ENCODE measurements at places on chromosomes 1 and 21.

- no peak for DNase-seq
Measured at GRCh38 chr1:203170625-203171330, 4.8 kb downstream of the MYBPH start.

DNA sequence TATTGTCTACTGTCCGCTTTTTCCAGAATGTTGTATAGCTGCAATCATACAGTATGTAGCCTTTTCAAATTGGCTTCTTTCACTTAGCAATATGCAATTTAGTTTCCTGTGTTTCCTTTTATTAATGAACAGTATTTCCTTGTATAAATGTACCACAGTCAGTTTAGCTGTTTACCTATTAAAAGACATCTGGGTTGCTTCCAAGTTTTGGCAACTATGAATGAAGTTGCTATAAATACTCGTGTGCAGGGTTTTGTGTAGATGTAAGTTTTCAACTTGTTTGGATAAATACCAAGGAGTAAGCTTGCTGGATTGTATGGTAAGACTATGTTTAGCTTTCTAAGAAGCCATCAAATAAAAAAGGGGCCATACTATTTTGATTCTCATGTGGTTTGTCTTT, 24.4 kb upstream of the KCNJ6 start:
- no peak for DNase-seq

- no peak for DNase-seq
Measured at GRCh38 chr1:96072021-96072420, 649.6 kb upstream of the PTBP2 start.

DNA sequence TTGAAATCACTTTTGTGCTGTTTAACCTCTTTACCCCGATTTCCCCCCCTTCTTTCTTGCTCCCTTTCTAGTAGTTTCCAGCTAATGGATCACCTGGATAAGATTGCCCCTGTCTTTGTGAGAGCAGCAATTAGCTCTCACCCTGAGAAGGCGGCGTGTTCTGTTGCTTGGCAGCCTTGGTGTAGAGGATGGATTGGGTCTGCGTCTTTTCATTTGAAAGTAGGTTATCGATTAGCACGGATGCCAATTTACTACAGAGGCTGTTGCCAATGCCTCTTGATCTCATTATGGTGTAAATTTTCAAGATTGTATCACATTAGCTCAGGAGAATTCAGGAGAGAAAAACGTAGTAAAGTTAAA, 26.4 kb downstream of the KIF26B start:
- DNase-seq = no peak

DNA sequence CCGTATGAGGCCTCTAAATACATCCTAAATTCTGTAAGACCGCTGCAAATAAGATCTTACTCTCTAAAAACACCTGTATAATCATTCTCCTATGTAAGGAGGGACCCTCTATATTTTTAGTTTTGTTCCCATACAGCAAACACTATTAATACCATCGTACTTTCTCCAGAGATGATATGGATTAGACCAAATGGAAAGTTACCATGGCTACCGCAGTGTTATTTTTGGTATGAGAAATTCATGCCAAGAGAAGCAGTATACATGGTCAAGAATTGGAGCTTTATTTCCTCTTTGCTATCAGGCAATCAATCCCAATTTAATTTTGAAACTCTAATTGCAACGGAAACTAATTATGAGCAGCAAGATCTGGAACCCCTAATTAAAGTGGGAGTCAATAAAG, 70.0 kb downstream of the BCAR3 start:
- no peak for DNase-seq

DNA sequence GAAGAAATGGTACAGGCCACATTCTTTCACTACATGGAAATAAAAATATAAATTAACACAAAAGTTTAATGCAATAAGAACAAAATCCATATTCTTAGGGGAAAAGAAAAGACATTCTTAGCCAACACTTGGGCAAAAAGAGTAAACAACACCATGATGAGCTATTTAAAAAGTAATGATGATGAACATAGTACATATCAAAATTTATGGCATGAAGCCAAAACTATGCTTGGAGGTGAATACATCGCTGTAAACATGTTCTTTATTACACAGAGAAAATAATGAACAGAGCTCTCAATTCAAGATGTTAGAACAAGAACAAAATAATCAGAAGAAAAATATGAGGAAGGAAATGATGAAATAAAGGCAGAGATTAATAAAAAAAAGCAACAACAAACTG, 158.2 kb downstream of the ZSCAN20 start:
- no peak for DNase-seq

GRCh38 chr1:192506741-192507155, 68.8 kb upstream of the RGS1 start:
- peak; percentile 30 for DNase-seq

- no peak for DNase-seq
Measured at GRCh38 chr1:185245466-185245865, 71.6 kb downstream of the IVNS1ABP start.

- DNase-seq = no peak
Measured at GRCh38 chr21:45408271-45408791, 3.4 kb downstream of the COL18A1 start.

DNA sequence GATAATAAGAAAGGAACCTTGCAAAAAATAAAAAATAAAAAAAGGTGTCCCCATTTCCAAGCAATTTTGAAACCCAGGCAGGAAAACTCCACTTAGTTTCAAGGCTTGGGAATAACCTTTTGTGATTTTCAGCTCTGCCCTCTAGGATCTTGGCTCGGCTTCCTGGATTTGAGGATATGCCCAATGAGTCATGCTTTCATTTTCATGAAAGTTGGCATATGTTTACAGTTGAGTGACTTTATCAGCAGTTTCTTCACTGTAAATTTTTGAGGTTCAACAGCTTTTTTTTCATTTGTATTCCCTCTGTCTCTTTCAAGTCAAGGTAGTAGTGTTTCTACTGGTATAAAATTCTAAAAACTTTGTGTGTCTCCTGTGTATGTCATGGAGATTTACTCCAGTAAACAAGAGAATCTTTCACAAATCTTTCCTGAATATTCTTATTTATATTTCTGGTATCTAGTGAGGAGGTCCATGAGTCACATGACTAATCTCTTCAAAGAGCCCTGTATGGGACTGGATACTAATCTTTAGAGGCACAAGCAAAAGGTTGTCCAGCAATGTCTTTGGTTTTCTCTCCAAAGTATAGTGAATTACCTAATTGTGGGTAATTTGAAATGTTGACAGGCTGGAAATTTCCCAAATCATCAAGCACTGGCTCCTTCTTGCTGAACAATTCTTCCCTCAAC, 335.3 kb downstream of the BRINP2 start:
- DNase-seq = no peak

- no peak for DNase-seq
Measured at GRCh38 chr1:57549300-57549699, 125.4 kb upstream of the DAB1 start.

- no peak for DNase-seq
Measured at GRCh38 chr1:83499998-83500397, 498.9 kb downstream of the TTLL7 start.

- DNase-seq = no peak
Measured at GRCh38 chr1:62928885-62929284, 145.0 kb downstream of the ATG4C start.

DNA sequence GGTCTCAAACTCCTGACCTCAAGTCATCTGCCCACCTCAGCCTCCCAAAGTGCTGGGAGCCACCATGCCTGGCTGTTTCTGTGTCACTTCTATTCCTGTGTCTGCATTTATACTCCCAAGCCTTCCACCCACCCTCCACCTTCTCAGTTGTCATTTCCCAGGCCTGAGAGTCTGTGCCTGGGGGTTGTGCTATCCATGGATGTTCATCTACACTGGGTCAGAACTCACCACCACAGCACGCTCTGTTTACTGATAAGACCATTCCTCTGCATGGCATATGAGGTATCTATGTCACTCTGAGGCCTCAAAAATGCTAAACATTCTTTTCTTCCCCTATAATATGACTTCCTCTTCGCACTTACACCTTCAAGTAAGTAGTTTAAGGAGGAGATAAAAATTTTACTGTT, 6.1 kb downstream of the NENF start:
- peak; percentile 72 for DNase-seq

DNA sequence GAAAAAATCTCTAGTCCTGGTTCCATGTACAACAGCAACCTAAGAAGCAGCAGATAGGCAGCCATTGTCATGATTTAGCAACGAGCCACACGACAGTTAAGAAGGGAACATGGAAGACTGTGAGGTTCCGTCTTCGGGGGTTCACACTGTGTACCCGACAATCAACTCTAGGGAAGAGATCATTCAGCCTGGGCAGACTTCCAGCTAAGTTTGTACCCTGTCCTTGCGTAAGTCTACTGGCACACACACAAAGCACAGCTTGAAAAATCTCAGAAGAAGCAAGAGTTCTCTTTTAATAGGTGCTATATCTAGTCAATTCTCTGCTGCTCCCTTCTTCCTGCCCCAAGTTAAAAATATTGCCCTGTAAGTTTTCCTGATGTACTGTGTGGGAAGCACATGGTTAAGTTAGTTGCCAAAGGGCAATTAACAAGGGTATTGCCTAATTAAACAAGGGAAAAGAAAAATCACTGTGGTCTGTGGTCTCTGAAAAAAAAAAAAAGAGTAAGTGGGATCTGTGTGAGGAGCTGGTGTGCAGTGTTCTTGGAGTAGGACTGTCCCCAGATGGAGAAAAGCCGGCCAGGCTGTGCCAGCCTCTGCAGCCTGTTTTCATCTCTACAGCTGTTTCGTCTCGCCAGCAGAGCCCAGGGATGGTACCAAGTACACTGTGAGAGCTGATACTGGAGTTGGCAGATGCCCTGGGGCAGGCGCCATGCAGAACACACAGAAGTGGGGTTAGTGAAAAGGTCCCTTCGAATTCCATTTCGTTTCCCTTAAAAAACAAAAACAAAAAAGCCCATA, 6.4 kb upstream of the MYBPHL start:
- DNase-seq = no peak

DNA sequence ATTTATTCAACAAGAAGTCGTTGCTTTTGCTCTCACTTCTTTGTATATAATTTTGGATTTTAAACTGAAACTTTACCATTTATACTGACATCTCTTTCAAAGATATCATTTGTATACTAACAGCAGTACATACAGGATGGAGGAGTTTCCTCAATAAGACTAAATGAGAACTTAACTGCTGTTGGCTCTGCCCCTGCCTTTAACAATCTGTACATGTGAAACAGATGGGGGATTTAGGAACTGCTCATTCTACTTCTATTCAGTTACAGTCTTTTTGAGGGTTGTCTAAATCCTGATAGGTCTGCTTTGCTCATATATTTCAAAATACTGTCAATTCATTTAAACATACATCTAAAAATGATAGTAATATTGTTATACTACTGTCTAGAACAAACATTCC, 663.2 kb downstream of the ADGRL2 start:
- no peak for DNase-seq

DNA sequence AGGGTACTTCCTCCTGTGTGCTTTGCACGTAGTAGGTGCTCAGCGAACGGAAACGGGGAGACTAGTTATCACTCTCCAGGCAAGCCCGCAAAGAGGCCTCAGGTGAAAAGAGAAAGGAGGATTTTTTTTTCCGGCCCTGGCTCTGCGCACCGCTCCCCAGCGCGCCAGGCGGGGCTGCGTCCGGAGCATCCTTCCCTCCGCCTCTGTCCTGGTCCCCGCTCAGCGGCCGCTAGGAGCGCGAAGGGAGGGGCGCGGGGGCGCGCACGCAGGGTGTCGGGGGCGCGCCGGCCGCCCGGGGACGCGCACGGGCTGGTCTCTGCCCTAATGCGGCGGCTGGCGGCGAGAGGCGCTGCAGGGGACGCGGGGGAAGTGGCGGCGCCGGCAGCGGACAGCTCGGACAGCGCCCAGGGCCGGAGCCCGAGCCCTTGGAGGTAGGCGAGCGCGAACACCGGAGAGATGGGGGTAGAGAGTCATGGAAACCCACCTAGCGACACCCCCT, 42.3 kb upstream of the NFASC start:
- peak; percentile 17 for DNase-seq
